ENCODE measurements at places on chromosomes 6 and 20. TPM values are rescaled to one million over a fixed set of nuclear protein-coding genes. Genes with fewer than 3 reads are reported as not detected.

DNA sequence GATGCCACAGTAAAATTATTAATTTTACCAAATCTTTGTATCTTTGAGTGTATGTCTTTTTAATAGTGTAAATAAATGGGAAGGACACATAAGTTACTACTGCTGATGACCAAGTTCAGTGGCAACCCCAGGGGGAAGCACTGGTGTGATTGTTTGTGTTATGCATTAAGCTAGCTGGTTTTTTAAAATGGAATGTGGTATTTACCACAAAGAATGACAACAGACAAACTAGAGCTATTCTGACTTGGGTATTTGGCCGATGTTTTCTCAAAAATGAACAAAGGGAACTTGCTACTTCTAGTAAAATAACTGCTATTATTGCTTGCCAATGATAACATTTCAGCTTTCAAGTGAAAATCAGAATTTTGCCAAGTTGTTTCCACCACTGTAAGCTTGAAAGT is 2.9 kb downstream of the FNDC1 start:
- no peak for DNase-seq

DNA sequence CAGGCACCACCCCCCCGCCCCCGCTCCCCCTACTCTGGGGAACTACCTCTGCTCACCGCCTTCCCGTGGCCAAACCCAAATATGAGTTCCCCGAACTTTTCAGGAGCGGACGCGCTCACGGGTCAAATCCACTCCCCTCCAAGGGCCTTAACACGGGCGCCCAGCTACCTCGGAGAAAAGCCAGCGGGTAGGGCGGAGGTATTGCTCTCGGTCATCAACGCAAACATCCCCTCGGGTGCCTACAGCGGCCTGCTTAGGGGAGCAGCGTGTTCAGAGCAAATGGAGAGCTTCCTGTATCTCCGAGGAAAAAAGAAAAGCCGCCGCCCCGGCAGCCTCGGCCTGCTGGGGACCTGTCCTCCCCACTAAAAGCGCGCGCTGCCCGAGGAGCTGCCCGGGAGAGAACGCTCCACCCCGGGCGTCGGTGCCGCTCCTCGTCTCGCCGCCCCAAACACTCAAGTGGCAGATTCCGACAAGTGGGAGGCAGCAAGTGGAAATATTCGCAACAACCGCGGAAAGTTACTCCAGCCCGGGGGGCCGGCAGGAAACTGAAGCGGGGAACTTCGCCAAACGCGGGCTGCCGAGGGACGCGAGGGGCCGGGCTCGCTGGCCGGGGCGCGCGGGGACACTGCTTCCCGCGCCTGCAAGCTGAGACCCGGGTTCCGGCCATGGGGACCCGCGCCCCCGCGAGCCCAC is 699 bp downstream of the PTPRT start:
- DNase-seq: no peak

Gene CLDN20
- total RNA-seq: 0.19 TPM

DNA sequence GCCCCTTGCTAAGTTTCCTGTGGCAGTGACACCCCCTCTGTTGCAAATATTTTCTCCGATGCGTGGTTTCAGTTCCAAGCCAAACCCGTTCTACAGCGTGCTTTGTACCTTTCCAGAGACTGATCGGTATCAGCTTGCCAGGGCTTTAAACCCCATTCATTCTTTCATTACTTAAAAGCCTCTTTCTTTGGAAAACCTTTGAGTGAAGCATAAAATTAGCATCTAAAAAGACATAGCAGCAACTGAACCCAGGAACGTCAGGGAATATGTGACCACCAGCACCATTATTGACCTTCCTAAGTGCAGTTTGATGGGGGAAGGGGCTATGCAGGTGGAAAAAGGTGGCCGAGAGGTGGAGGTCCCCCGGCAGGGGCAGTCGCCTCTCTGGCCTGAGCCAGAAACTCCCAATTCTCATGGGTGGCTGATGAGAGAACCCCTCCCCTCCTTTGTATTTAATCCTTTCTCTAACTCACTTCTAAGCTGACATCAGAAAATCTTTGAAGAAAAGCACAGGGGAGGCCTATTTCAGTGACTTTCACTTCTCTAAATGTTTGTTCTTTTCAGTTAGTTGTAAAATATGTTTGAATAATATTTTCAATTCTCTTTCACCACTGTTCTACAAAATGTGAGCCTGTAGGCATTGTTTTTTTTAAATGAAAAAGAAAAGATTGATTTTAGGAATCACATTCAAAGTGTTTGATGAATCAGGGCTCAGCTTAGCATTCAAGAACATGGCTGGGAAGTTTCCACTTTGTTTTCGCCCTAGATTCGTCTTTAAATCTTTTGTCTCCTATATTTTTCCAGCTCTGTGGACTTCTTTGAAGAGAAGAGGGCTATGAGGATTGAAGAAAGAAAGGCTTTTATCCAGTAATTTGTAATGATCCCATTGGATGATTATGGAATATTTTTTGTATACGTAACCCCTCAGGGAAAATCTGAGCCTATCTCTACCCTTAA is 89.2 kb downstream of the RSPH3 start:
- no peak for DNase-seq

- no peak for DNase-seq
Observed at GRCh38 chr6:109896341-109896740, 81.8 kb upstream of the GPR6 start.

GRCh38 chr6:138979365-138979764 is 8.7 kb downstream of the REPS1 start:
- no peak for DNase-seq

DNA sequence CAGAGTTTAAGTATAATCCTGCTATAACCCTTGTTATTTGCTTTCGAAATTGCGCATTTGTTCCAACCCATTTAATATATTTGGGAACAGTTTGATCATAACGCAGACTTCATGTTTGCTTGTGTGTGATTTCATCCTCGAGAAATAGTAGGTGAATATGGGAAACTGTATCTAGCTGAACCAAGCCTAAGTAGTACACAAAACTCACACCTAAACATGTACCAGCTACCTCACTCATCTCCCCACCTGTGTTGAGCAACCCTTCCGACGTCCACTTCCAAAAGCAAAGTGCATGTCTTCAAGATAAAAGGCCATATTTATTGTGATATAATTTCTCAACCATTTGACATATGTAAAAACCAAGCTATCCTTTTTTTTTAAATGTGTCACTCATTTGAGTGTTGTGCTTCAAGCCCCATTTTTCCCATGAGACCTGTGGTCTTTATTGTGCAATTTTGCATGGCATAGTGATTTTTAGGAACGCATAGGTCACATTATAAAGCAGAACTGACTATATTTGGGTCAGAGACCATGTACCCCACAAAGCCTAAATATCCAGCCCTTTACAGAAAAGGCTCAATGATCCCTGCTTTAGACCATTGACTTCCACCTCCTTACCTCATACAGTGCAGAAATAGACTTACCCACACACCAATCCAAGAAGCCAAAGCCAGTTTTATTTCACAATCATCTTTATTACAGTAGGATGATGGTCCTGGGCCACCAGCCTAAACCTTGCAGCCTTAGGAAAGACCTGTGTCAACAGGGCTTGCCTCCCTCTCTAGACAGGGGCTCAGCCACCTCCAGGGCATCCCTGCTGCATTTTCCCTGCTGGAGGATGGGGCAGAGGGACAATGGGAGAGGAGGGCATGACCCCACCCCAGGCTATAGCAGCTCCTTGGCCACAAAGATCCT is 7.1 kb downstream of the CCND3 start:
- no peak for DNase-seq

DNA sequence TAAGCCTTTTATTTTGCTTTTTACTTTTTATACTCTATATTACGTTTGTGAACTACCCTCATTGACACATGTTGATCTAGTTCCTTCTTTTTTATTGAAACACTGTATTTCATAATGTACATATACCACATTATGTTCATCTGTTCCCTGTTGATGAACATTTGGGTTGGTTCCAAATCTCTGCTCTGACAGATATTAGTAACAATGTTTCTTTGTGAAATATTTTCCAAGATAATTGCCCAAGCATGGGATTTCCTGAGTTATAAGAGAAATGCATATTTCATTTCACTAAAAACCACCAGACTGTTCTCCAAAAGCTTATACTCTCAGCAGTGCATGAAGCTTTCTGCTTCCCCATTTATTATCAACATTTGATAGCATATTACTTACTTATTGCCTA is 44.2 kb upstream of the TNFRSF21 start:
- no peak for DNase-seq

Gene NT5E
- total RNA-seq: 5.6 TPM

DNA sequence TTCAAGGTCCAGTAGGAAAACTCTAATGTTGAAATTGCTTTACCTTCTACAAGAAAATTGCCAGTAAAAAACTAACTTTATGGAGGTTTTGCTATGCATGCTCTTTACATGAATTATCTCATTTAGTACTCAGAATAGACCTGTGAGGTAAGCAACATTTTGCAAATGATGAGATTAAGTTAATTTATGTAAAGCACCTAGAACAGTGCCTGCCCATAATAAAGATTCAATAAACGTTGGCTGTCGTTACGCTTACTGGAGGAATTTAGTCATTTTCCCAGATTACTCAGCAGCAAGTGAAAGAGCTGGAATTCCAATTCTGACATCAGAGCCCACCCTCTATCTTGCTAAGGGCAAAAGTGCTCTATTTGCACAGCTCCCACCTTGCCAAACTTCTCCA is 69.4 kb upstream of the ARID1B start:
- no peak for DNase-seq

Gene TDP2
- 21.7 TPM for total RNA-seq

Gene FAM217B
- total RNA-seq: 40.5 TPM

- DNase-seq: no peak
Observed at GRCh38 chr6:165573671-165574070, 89.4 kb downstream of the PDE10A start.
